ENCODE measurements at places on chromosomes 7 and 10.
A peak's percentile ranks its signal among the peaks of the same experiment; 100 is the strongest.

GRCh38 chr7:42720991-42721796 is 190.7 kb downstream of the C7orf25 start:
- DNase-seq: no peak

DNA sequence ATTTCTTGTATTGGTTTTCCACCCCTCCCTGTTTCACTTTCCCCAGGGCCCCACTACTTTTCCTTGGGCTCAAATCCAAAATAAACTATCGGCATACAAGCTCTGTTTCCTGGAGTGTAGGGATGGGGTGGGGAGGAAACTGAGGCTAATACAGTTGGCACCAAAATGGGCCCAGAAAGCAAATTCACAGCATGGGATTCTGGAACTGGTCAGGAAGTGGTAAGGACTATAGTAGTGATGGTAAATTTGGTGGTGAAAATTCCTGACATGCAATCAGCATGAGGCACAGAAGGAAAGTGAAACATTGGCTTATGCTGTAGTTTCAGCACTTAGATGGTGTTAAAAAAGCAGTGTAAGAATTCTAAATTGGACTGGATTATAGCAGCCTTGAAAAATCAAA is 8.7 kb upstream of the SAMD9L start:
- no peak for DNase-seq

DNA sequence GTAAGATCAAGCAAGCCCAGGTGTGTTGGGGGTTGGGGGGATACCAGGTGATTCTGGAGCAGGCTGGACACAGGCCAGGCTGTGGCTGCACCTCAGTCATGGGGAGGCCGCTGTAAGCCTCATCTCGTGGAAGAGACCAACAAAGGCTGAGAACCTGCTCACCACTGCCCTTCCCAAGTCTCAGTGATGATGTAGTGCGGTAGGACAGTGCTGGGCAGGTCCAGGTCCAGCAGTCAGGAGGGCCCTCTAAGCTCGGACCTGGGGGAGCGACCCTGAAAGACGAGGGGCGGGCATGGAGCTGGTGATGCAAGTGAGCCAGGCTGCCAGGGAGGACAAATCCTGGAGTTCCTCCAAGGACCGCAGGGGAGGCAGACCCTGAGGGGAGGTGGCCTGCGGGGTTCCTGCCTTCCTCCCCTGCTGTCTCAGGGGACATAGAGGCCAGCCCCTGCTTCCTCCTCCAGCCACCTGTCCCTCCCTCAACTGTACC is 3.3 kb upstream of the PWWP2B start:
- no peak for DNase-seq

DNA sequence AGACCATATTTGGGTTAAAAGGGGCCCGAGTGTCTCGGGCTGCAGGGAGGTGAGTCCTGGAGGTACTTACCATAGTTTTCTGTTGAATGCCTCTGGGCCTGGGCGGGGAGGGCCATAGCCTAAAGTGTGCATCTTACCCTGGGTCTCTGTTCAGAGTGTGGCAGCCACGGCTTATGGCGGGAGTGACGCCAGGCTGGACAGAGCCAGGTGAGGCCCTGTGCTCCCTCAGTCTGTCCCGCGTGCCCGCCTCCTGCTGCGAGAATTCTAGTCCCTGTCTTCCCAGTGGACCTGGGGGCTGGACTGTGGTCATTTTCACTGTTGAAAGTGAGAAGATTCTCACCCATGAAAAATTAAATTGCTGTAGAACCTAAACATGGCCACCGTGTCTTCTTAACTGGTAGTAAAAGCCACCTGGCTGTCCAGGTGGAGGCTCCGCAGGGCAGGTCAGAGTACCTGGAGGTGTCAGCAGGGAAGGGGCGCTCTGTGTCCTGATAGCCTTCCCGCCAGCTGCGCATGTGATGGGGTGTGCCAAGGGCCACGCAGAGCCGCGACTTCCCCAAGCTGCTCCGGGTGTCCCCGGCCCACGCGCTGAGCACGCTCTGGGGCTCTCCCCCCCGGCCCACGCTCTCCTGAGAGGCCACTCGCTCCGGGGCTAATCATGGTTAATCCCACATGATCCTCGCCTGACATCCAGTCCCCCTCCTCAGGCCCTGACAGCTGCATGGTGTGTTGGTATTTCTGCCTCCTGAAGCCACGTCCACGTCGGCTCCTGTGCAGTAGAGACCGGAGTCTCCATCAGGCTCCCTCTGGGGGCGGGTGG is 20.3 kb downstream of the INPP5A start:
- DNase-seq: no peak

DNA sequence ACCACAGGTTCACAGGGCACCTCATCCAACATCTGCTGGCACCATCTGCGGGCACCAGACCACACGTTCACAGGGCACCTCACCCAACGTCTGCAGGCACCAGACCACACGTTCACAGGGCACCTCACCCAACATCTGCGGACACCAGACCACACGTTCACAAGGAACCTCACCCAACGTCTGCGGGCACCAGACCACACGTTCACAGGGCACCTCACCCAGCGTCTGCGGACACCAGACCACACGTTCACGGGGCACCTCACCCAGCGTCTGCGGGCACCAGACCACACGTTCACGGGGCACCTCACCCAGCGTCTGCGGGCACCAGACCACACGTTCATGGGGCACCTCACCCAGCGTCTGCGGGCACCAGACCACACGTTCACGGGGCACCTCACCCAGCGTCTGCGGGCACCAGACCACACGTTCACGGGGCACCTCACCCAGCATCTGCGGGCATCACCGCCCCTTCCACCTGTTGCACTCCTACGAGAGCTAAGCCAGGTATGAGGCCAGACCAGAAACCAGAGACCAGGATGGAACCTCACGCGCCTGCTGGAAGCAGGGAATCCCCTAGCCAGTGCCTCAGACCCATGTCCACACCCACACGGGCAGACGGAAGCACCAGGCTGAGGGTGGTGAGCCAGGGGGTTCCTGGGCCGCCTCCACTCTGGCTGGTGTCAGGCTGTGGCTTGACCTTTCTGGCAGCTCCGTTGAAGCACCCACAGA is 182.8 kb downstream of the MAD1L1 start:
- DNase-seq: peak; percentile 73

GRCh38 chr10:131773370-131774343 is 127.2 kb upstream of the PPP2R2D start:
- no peak for DNase-seq

- DNase-seq: peak; percentile 82
Measured at GRCh38 chr10:87761892-87762291, 56.1 kb downstream of the ATAD1 start.

DNA sequence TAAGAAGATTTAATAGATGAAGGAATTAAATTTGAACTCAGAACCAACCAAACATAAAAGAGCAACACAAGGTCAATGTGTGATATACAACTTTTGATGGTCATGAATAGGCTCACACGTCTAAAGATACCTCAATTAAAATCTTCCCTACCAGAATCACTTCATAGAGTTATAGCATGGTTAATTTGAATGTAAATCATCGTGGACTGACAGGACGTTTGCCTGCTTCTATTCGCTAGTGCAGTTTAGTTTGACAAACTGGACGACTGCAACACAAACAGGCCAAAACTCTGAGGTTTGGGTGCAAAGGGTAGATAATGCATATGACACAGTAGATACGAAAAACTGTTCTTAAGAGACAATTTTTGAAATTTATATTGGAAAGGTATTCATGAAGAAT is 32.5 kb upstream of the CNTNAP2 start:
- no peak for DNase-seq

DNA sequence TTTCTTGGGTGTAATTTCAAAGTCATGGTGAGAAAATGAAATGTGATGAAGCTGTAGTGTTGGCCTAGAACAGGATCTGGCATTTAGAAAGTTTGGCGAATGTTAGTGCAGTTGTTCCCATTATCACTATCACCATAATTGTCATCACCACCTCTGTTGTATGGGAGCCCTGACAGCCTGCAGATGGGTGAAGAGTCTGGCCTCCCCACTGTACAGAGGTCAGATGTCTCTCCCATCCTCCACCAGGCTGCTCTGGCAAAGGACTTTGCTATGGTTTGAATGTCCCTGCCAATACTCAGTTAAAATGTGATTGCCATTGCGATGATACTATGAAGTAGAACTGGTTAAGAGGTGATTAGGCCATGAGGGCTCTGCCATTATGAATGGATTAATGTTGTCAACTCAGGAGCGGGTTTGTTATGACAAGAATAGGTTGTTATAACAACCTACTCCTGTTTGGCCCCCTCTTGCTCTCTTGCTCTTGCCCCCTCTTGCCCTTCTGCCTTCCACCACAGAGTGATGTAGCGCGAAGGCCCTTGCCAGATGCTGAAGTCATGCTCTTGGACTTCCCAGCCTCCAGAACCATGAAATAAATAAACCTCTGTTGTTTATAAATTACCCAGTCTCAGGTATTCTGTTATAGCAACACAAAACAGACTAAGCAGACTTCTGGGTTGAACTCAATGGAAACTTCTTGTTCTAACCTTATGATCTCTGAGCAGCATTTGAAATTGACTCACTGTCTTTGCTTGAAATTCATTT is 90.0 kb downstream of the GRK5 start:
- DNase-seq: no peak

GRCh38 chr7:155669717-155670505 is 25.4 kb downstream of the RBM33 start:
- no peak for DNase-seq

GRCh38 chr10:108521827-108522492 is 1357.5 kb upstream of the SORCS1 start:
- DNase-seq: no peak

- no peak for DNase-seq
Measured at GRCh38 chr10:99394761-99395386, 35.5 kb downstream of the GOT1 start.

DNA sequence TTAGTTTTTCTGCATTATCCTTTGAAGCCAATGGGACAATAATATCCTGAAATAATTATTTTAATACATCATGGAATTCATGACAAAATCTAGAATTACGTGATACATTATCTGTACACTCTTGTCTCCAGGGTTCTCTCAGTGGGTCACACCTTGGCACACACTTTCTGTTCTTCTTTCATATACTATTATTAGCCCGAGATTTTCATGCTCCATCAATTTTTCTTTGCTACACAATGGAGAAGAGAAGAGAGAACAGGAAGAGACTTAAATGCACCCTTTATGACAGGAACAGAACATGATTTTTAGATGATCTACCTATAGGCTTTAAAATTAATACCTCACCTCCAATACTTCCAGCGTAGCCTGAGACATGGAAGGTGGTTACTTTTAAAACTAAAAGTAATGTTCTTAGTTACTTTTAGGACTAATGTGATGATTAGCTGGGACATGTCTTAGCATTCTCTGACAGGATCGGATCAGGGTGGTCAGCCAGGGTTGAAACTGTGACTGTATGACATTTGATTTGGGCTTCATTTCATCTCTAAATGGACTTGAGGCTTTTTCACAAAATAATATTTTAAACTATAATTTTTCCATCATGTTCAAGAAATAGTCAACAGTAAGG is 148.2 kb upstream of the WNT16 start:
- DNase-seq: no peak

DNA sequence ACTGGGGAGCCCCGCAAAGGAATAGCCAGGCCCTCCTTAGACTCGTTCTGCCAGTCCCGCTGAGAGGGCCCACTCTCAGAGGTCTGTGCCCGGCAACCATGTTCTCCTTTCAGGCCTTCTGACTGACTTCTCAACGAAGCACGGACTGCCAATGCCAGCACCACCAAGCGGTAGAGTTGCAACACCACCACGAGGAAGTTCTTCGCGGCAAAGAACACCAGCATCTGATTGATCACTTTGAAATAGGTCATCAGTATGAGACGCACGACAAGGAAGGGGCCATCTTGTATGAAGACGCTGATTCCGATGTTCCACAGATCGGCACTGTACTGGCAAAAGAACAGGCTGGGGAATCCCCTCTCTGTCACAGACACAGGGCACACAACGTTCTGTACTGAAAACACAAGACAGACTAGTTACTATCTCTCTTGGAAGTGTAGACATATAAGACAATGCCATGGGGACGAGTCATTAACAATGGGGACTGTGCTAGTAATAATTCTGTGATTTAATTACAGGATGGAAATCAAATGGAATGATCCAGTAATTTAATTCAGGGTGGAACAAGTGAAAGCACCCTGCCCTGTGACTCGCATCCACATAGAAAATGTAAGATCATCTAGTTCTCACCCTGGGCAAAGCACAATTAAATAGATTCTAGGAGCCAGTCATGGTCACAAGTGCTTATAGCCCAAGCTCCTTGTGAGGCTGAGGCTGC is 42.7 kb downstream of the TMEM26 start:
- no peak for DNase-seq

GRCh38 chr10:7426349-7426748 is 15.5 kb upstream of the SFMBT2 start:
- DNase-seq: no peak

- no peak for DNase-seq
Measured at GRCh38 chr10:125200396-125200795, 40.0 kb upstream of the CTBP2 start.

DNA sequence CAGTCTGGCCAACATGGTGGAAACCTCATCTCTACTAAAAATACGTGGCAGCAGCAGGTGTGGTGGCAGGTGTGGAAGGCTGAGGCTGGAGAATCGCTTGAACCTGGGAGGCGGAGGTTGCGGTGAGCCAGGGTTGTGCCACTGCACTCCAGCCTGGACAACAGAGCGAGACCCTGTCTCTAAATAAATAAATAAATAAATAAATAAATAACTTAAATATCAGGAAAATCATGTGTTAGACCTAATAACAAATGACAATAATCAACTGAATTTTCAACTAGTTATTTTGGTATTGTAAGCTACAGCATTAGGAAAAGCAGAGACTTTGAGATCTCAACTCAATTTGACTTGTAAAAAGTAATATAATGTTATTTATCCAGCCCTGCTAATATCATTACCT is 9.2 kb downstream of the HERPUD2 start:
- DNase-seq: no peak

DNA sequence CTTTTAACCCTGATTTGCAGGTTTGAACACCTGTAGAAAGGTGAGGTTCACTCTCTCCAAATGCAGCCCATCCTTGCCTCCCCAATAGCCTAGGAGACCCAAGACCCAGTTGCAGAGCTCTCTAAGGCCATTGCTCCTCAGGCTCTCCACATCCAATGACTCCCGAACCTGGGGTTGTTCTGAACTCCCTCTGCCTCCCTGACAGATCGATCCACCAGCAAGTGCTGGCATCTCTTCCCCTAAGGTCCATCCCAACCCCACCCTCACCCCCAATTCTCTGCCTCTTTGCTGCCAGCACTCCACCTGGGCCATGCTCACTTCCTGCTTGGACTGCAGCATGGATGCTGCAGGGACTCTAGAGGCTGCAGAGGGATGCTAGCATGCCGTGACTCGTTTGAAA is 19.3 kb upstream of the FAM170B start:
- DNase-seq: no peak

DNA sequence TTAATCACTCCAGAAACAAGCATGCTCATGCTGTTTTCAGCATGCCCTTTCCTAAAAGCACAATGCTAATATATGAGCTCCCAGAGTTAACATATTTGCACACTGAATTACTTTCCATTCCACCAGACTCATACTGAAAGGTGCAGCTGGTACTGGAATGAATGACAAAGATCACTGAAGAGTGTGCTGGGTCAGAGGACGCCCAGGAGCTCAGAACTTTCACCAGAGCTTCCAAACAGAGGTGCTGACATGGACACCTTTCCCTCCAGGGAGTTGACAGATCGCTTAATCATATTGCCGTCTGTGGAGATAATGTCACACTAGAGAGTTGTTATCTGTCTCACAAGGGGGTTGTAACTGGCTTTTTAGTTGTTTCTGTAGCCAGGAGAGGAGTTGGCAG is 292.9 kb downstream of the LHFPL3 start:
- DNase-seq: no peak

- DNase-seq: no peak
Measured at GRCh38 chr7:84536271-84536870, 341.8 kb upstream of the SEMA3A start.

Measured in activated CD8-positive, alpha-beta T cell treated with anti-CD3 and anti-CD28 coated beads for 36 hours (primary cell).